ENCODE measurements at places on chromosomes 3 and 15.

DNA sequence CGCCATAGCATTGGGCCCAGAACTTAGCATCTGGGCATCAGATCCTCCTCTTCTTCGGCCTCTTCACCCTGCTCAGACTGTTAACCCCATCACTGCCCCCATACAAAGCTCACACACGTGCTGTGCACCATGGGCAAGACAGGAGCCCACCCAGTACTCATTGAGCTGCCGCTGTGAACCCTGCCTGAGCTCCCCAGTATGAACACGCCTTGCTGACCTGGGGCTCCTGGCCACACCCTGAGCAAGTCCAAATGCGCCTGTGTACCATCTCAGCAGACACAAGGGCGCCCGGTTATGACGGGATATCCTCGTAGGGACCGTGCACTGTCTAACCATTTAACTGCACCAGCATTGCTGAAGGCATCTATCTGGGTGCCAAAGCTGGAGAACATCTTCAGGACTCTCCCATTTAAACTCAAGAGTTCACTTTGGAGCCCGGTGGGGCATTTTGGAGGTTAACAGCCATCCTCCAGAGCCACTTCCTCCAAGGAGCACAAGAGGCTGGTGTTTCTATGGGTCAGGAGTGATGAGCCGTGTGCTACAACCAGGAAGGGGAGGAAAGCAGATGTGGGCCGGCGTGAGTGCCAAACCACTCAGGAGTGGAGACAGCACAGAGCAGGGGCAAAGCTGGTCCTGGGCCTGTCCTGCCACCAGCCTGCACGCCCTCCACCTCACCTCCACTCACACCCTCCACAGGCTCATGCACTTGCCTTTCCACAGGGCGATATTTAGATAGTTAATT lies 12.1 kb downstream of the PRR23E start:
- DNase-seq: no peak

DNA sequence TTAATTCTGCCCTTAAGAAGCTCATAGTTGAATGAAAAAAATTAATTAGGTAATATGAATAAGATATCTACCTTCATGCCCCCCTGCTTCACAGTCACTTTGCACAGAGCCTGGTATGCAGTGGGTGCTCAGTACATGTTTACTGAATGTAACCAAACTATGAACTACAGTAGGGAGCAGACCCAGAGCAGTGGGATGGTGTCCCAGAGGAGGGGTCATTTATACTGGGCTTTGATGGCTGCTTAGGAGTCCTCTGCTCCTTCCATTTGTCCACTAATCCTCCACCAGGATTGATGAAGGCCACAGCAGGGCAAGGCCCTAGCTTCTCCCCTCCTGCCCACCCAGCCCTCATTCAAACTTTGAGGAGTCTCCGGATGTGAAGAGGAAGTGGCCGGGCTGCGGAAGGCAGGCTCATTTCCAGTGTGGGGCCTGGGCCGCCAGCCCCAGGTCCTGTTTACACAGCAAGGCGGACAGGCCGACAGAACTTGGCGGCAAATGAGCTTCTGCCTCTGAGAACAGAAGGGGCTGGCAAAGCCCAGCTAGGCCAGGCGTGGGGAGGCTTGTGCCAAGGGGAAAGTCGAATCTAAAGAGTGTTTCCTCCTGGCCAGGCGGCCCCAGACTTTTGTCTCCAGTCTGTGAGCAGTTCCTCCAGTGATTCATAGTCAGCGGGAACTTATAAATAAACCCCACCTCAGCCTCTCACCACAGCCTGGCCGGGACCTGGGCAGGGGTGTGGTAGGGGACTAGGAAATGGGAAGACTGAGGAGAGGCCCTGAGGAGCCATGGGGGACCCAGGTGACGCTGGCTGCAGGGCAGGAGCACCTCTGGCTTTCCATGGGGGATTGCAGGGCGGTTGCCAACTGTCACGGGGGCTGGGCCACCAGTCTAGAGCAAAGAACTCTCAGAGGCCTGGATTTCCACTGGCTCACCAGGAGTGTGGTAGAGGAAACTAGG lies 51.6 kb upstream of the LCTL start:
- no peak for DNase-seq

DNA sequence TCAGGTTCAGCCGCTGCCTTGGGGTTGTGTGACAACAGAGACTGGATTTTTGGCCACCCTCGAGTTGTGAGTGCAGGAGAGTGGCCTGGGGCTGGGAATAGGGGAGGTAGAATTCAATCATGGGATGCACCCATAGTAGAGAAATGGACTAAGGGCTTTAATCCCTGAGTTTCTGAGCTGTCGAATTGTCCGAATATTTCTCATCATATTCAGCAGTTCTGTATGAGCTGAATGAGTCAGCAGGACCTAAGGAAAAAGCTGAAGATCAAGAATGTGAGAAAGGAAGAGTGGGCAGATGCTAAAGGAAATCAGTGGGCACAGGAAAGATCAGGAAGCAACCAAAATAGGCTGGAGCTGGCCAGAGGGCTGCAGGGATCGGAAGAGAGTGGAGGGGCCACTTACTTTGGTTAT lies 44.4 kb upstream of the SACM1L start:
- peak; percentile 60 for DNase-seq

GRCh38 chr3:147153830-147154539 lies 252.4 kb downstream of the ZIC4 start:
- DNase-seq: no peak

- no peak for DNase-seq
These were observed 46.0 kb upstream of the GLCE start for GRCh38 chr15:69114331-69114928.

GRCh38 chr3:16790432-16791400 lies 94.0 kb upstream of the PLCL2 start:
- no peak for DNase-seq

DNA sequence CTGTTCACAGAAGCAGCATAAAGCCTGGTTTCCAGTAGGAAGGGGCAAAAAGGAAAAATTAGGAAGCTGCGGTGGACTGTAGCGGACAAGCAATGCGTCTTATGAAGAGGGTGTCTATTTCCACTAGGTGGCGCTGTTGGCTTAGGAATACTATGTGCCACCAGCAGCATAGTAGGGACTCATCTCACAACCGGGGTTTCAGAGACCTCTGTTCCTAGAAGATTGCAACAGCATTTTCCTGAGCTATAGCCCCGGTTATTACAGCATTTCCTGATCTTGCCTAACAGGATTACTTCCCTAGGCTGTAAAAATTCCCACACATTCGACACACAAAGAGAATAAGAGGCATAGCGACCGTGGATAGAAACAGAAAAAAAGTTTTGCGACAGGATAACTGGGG lies 683.0 kb downstream of the TBL1XR1 start:
- peak; percentile 18 for DNase-seq

DNA sequence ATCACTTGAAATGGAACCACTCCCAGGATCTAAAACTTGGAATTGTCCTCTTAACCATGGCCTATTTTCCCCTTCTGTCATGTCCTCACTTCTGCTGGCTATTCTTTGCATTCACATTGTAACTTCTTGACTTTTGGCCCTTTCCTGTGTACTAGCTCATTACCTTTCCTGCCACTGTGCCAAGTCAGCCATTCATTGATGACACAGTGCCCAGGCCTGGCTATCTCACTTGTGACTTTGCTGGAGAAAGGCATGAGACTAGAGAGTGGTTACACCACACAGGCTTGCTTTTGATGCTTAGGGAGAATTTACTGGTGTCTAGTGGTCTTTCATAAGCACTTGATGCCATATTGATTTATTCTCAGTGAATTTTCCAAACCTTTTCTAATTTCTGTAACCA lies 101.1 kb downstream of the NR1D2 start:
- no peak for DNase-seq
